Activated CD8-positive, alpha-beta T cell treated with anti-CD3 and anti-CD28 coated beads for 36 hours (primary cell): ENCODE measurements at places on chromosomes 11 and 22. TPM values are rescaled to one million over a fixed set of nuclear protein-coding genes. Genes with fewer than 3 reads are reported as not detected.

GRCh38 chr22:27327981-27328721 is 473.4 kb downstream of the MN1 start:
- no peak for DNase-seq

- DNase-seq, result no peak
Measured at GRCh38 chr11:126398296-126398695, 42.8 kb downstream of the ST3GAL4 start.

DNA sequence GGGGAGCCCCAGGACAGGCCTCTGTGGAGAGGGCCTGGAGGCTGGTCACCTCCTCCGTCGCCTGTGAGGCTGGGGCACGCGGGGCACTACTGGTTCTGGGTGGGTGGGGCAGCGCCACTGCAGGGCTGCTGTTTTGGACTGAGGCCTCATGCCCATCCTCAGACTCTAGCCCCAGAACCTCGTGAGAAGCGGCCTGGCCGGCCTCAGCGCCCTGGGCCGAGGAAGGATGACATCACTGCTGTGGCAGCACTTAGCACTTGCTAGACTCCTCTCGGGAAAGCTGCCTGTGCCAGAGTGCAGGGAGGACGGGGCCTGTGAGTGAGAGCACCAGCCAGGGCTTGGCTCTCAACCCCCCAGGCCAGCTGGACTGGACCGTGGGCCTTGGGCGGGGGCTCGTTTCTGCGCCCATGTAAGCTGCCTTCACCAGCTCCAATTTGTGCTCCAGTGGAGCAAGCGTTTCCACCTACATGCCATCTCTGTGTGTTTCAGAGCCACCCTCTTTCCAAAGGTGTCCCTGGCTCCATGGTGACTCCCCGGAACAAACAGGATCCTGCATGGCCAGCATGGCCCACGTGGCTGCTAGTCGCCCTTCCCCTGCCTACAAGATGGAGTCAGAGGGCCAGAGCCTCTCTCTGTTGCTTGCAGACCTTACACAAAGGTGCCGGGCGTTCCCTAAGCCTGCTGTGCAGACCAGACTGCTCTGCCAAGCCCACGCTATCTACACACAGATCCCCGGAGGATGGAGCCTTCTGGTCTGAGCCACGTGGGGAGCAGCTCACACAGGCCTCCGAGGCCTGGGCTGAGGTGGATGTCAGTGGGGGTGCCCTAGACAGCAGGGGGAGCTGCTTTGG is 102.9 kb downstream of the CTTN start:
- DNase-seq, result no peak

DNA sequence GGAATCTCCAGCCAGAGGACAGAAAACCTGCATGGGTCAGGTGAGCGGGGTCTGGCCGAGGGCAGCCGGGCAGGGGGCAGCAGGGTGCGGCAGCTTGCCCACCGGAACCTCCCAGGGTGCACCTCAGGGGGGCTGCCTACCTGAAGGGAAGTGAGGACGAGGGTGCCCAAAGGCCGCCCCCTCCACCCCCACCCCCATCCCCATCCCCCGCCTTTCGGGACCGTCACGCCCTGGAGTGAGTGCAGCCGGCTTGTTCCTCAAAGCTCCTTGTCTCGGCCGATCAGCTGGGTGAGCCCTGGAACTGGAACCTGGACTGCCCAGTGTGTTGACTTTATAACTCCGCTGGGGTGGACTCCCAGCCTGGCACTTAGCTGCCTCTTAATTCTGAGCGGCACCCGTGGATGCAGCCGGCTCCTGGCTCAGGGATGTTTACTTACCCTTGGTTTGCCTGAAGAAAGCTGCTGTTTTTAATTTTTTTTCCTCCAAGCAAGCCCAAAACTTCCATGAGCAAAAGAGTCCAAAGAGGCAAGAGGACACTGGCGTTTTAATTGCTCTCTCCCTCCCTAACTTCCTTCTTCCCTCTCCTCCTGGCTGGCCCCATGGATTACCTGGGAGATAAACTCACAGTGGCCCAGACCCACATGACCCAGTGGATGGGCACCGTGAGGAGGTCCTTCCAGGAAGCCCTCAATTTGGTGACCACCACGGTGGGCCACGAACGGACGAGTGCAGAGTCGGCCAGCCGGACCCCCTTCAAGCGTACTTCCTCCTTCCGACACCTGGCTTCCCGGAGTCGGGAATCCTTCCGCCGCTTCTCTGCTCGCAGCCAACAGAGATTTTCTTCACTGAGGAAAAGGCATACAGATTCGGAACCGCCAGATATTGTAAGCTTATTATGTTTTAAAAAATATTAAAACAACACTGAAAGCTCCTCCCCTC is 87.8 kb upstream of the CRYBB3 start:
- peak; percentile 18 for DNase-seq

- DNase-seq, result no peak
Measured at GRCh38 chr11:44088871-44089270, 6.6 kb upstream of the EXT2 start.

- no peak for DNase-seq
Measured at GRCh38 chr11:61873588-61874376, 17.6 kb downstream of the FADS3 start.

DNA sequence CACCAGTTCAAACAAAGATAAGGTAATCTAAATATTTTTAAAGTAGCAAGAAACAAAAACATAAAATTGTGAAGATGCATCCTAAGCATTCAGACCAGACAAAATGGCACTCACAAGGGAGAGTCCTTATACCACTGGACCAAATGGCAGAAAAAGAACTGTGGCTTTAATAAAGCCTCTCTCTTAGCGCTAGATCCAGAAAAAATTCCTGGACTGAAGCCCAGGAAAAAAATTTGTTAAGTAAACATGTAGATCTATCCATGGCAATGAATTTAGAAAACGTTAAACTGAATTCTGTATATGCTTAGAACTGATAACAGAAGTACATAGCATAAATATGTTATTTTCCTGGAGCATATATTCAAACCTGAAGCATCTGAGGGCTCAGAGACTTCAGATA is 11.8 kb upstream of the CD59 start:
- no peak for DNase-seq

- DNase-seq, result no peak
Measured at GRCh38 chr11:99449345-99449744, 428.6 kb downstream of the CNTN5 start.

- DNase-seq, result no peak
Measured at GRCh38 chr11:77205467-77206263, 77.6 kb downstream of the MYO7A start.

DNA sequence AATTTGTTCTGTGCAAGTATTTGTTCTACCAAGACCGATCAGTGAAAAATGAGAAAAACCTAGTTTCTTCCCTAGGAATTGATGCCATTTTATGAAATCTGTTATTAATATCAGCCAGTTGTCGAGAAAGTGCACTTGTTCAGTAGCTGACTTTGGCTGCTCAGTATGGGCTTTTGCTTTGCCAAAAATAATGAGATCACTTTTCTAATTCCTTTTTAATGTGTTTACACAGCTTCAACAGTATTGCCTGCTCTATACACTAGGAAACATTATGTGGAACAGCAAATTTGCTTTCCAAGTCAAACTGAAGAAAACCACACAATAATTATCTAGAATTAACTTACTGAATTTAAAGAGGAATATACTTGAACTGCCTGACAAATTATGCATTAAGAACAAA is 34.4 kb downstream of the SCUBE2 start:
- no peak for DNase-seq

GRCh38 chr11:68338051-68338780 is 25.8 kb downstream of the LRP5 start:
- DNase-seq, result no peak

GRCh38 chr11:118628432-118628831 is 21.0 kb downstream of the PHLDB1 start:
- DNase-seq, result no peak

- DNase-seq, result no peak
Measured at GRCh38 chr11:105456950-105457349, 152.9 kb upstream of the GRIA4 start.

- no peak for DNase-seq
Measured at GRCh38 chr11:130260742-130261141, 54.0 kb downstream of the ZBTB44 start.

GRCh38 chr11:30729187-30729713 is 143.1 kb upstream of the MPPED2 start:
- no peak for DNase-seq

DNA sequence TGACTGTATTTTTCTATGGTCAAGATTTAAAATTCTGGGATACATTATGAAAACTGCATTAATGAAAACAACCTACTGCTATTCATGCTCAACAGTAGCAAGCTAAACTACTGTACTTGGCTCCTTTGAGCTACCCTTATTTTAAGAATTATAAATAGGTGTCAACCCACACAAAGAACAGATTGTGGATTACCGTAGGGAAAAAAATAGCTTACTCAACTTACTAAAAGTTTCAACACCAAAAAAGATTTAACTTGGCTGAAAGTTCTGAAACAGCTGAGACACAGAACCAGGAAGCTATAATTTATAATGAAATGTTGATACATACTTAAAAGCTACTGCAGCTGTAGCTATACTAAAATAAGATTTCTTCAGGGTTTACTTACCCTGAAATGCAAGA is 10.1 kb downstream of the LIN7C start:
- no peak for DNase-seq

DNA sequence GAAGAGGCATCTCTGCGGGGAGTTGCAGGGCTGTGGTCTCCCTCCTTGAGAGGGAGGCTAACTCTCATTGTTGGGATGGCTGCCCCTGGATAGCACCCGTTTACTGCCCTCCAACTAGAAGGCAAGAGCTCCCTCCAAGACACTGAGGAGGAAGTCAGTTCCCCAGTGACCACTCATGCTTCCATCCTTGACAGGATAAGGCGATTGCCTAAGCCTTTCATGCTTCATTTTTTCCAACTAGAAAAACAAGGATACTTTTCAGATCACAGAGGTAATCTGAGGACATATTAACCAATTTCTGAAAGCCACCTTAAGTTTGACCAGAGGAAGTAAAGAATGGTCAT is 186.6 kb downstream of the MAML2 start:
- DNase-seq, result no peak

- no peak for DNase-seq
Measured at GRCh38 chr11:823441-824291, 4.1 kb upstream of the CRACR2B start.

GRCh38 chr11:86737737-86738136 is 62.6 kb upstream of the PRSS23 start:
- no peak for DNase-seq

DNA sequence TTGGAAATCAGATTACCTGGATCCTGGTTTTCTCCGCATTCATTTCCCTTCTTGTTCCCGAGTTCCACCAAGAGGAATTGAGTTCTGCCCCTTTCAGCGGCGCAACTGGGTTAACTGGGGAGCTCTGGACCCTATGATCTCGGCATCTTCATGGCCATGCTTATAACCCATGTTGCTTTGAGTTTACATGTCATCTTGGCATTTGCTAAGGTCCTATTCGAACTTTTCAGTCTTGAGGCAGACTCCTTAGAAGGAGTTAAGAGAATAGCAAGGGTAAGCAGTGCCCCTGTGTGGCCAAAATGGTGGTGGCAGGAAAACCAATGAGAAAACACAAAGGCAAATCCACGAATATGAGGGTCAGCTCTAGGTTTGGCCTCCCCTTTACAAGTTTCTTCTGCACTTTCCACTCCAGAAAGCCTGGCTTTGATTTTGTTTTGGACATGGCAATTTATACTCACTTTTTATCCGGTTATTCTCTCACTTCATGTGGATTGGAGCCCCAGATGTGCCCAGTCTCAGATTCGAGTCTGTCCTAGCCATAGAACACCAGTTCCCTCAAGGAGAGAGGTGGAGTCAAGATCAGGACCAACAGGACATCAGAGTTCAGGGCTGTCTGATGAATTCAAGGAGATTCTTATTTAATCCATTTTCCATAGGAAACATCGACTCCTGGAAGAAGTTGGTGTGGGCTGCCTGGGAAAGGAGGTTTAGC is 55.3 kb upstream of the FBXO3 start:
- peak; percentile 84 for DNase-seq

Gene CRACR2B
- 2.1 TPM for total RNA-seq

Gene BIK
- 3.3 TPM for total RNA-seq

Gene RIMBP3C
- not detected for total RNA-seq

Gene GLB1L3
- total RNA-seq, result 11.9 TPM

Gene FAM76B
- total RNA-seq, result 45.3 TPM

Gene CEND1
- total RNA-seq, result 0.20 TPM

Gene CREB3L1
- total RNA-seq, result not detected

Gene ART1
- not detected for total RNA-seq
